SHP77 (cell line): ENCODE measurements at places on chromosomes 3 and 15.

- no peak for DNase-seq
These were observed 18.3 kb downstream of the OSTN start for GRCh38 chr3:191217301-191217700.

DNA sequence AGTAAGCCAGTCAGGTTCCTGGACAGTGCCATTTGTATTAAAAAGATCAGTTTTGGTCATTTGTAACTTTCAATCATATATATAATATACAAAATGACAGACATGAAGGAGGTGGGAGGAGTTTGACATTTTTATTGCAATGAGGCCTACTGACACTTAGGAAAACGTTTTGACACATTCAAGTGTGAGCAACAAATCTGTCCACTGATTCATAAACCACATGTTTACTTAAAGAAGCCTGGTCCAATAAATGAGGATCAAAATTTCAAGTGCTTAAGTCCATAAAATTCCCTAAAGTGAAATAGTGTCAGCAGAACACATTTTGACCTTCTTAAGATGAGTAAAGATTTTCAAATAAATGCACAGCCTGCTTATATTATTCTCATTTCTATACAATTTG, 137.3 kb downstream of the MECOM start:
- no peak for DNase-seq

DNA sequence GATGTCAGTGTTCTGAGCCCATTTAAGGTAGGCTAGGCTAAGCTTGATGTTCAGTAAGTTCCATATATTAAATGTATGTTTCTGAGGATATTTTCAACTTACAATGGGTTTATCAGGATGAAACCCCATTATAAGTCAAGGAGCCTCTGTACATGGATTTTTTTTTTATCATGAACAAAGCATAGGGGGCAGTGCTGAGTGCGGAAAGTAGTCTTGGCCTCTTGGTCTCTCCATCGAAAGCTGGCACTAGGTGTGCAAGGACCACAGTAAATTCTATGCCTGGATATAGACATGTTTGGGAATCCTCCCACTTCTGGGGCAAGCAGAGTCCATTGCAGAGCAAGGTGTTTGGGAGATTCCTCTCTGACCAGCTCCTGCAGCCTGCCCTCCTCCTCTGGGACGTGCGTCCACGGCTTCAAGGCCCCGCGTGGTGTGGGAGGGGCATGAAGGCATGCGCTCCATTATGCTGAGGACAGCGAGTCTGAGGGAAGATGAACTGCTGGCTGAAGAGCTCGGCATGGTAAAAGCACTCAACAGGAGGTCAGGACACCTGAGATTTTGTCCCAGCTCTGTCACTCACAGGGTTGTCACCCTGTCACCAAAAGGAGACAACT, 122.9 kb upstream of the LIPC start:
- no peak for DNase-seq

DNA sequence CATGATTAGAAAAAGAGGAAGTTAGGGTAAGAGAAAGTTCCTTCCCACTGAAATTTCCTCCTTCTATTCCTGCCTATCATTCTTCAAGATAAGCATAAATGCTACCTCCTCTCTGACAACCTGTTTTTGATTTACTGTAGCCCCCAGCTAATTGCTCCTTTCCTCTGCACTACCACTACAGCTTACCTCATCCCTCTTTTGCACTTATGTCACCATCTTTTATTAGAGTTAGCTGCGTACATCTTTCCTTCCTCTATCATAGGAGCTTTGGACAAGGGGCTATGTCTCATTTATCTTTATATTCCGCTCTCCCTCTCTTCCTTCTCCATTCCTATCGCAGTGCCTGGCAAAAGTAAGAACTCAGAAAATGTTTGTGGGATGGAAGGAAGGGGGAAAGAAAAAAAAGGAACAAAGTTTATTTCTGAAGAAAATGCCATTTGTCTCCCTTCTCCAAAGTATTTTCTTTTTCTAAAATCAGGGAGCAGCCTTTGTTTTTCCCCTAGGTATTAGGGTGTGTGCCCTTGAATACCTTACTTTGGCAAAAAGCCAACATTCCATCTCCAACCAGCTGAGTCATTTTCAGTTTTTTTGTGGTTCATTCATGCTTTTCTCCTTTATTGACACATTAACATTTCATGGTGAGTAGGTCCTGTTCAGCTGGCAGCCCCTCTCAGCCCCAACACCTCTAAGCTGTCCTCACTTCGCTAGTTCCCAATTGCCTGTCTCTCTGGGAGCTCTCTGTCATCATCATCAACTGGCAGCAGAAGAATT, 87.6 kb upstream of the SOX2 start:
- no peak for DNase-seq

DNA sequence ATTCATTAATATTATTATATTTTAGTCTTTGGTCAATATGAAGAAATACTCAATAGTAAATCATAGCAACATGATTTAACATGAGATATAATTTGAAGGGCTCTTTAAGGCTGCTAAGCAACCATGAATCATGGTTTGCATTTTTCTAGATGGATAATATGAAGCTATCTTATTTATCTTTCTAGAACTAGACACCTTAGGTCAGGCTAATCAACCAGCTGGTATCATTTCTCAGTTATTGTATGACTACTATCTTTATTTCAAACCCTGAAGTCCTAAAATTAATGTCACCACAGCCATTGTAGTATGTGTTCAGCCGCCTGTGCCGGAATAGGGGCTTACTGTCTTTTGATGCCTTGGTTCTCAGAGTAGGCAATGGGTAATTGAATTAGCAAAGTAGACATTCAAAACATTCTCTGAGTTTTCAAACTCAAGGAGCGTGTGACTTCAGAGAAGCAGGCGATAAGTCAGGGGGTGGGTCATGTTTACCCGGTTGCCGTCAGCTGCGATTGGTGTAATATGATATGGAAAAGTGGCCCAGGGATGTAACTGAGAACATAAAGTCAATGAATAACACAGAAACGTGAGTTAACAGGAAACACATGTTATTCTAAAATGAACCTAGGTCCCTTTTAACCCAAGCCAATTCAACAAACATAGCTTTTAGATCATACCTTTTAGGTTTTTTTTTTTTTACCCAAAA, 93.4 kb upstream of the CTDSPL start:
- DNase-seq = no peak

- no peak for DNase-seq
These were observed 194.0 kb downstream of the ITPR1 start for GRCh38 chr3:4687167-4687566.

DNA sequence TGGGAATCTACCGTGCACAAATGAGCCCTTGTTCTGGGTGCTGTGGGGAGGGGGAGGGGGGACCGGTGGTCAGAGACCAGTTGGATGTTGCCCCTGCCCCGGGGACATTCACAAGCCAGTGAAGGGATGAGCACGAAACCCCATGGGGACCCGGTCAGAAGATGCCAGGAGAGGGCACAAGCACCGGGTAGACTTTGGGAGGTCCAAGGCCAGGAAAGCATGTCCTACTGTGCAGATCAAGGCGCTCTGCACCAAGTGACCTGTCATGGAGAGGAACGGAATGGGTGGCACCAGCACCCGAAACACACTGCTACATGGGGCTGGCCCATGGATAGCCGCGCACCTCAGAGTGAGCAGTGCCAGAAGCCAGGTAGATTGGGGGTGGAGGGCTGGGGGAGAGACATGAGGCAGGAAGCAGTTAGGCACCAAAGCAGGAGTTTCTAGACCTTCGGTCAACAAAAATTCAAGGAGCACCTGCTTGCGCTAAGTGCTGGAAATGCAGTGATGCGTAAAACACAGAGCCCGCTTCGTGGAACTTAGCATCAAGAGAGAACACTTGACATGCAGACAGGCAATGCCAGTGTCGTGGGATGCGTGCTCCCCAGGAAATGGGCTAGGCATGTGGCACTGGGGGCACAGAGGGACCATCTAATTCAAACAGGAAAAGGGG, 99.1 kb downstream of the CPN2 start:
- no peak for DNase-seq

GRCh38 chr3:117927825-117928224, 1106.8 kb downstream of the IGSF11 start:
- DNase-seq = no peak

- DNase-seq = no peak
These were observed 95.2 kb downstream of the SEMA5B start for GRCh38 chr3:122932251-122932967.
